NCI-H1694 treated with DMSO at 0.1 percent for 48 hours (cell line): ENCODE measurements at places on chromosomes 1 and 21.
A peak's percentile ranks its signal among the peaks of the same experiment; 100 is the strongest.

DNA sequence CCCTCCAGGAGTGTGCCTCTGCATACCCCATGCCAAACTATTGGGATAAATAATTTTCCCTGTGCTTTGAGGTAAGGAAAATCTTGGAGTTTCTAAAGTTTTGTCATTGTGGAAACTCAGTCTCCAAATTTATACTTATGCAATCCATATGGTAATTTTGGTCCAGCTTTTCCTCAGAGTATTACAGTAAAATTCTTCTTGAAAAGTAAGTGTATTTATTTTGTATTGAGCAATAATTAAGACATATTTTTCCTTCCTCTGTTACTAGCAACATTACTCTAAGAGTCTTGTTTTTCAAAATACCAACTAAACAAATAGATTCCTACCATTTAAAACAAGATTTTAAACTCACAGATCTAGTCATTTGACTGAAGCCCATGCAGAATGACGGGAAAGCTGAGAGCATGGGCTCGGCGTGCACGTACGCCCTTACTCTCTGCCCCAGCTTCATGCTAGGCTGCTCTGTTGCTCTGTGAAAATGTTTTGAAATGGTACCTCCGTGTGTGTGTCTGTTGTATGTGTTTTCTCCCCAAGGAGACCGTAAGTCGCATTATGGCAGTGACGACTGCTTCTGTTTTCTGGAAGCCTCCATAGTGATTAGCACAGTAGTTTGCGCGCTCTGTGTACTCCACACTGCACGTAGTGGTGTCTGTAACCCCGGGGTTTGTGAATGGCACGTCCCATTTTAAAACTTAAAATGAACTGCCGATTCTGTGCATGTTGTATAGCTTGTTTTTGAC is 165.3 kb downstream of the SDCCAG8 start:
- peak; percentile 100 for DNase-seq

GRCh38 chr1:210143465-210144062 is 89.0 kb upstream of the SERTAD4 start:
- peak; percentile 59 for DNase-seq

- no peak for DNase-seq
Measured at GRCh38 chr1:100100202-100100601, 32.5 kb downstream of the SASS6 start.

GRCh38 chr1:55184859-55185258 is 30.3 kb downstream of the USP24 start:
- DNase-seq = no peak

DNA sequence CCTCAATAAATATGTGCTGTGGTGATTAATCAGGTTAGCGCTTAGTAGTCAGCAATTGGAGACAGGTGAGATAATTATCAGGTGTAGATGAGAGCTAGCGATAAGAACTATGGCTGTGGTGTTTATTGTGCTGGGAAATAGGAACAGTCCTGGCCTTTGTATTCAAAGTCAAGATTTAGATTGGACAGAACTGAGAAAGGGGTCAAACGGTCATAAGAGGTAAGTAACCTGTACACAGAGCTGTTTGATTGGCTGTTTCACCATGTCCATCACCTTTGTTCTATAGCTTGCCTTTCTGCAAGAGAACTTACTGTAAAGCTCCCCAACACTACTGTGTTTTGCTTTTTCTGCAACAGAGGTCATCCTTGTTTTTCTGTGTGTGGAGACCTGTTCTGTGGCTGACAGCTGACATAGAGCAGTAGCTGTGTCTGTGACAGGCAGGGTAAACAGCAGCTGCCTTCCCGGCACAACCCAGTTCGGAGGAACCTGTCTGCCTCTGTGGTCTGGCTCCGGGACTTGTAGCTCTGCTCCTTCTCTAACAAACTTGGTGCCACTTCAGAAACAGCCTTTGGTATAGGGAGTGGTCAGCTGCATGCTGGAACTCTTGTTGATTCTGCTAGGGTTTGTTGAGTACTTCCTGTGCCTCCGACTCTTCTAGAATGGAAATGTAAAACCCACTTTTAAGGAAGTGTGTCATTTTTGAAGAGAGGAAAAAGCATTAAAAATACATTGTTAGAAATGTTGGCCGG is 21.1 kb upstream of the CDC42 start:
- DNase-seq = no peak

DNA sequence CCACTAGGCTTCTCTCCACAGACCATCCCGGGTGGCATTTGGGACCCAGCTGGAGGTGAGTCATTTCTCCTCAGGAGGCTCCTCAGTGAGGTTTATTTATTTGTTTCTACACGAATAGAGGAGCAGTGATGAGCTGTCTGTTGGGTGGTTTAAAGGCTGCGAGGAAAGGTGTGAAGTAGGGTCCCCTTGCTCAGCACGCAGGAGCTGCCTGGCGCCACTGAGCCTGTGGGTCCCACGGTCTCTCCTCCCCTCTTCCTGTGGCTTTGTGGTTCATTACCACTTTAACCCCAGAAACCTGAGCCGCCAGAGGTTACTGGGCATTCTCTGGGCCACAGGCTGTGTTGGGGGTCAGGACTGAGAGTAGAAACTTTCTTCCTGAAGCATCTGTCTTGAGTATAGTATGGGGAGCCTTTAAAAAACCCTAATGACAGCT is 39.9 kb downstream of the IL6R start:
- no peak for DNase-seq

DNA sequence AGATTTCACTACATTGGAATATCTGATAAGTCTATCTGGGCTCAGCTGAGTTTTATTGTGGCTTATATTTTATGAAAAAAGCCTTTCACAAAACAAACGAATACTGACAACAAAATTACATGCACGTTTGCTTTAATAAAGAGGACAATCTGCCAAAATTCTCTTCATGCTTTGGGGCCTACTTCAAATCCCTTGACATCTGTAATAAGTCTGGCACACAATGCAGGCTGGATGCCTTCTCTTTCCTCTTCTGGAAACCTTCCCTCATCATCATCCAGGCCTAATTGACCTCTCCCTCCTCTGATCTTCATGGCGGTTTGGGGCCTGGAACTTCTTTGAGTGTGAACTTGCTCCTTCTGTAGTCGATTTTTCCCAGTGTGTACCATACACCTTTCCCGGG is 70.3 kb downstream of the MAP10 start:
- no peak for DNase-seq

DNA sequence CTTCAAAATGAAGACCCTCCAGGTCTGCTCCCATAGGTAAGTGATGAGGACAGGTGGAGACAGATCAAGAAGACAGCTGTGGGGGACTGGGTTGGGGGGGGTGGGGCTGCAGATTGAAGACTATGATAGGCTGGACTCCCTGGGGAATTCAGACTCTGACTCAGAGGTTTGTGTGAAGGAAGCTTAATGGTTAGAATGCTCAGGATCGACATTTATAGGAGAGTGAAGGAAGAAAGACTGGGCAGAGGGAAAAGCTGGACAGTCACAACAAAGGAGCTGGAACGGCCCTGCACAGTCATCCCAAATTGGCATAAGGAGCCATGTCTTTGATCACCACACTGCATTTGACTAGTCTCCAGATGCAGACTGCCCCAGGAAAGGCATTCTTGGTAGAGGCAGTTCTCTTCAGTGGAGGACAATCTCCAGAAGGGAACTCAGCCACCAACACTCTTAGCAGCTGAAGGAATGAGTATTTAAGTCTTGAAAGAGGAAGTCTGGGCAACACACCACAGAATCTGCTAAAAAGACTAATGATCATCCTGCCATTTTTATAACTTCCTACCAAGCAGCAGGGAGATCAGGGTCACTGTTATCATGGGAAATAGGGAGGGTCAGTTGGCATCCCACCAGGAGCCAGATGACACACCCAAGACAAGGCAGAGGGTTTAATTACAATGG is 120.0 kb upstream of the ZC3H11B start:
- DNase-seq = no peak

DNA sequence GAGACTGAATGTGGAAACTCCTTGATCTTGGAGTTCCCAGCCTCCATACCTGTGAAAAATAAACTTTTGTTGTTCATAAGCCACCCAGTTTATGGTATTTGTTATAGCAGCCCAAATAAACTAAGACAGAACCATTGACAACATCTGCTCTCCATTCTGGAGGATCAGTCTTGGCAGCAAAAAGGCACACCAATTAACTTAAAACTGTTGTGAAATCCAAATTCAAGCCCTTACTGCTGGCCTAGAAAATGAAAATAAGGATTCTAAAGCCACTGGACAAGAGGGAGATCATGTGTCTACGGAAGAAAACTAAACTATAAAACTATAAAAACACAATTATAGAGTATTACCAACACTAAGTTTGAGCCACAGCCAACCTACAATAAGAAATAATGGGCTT is 172.1 kb upstream of the RNPC3 start:
- no peak for DNase-seq

- DNase-seq = no peak
Measured at GRCh38 chr1:101207891-101208290, 28.9 kb upstream of the S1PR1 start.

GRCh38 chr1:30538226-30538992 is 185.0 kb downstream of the MATN1 start:
- peak; percentile 25 for DNase-seq

- DNase-seq = no peak
Measured at GRCh38 chr1:82586473-82586872, 785.7 kb downstream of the ADGRL2 start.

DNA sequence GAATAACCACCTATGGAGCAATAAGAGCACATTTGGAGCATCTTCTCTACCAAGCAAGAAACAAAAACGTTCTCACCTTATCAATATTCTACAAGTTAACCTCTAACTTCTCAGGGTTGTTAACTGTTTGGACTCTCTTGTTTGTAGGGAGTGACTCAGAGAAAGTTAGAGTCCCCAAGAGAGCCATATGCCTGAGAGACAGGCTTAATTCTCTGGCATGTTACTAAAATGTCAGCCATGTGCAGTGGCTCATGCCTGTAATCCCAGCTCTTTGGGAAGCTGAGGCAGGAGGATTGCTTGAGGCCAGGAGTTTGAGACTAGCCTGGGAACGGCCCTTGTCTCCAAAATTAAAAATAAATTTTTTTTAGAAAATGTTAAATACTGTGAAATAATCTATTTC is 4.2 kb upstream of the HENMT1 start:
- no peak for DNase-seq

GRCh38 chr1:223473601-223474344 is 80.6 kb downstream of the CCDC185 start:
- no peak for DNase-seq

DNA sequence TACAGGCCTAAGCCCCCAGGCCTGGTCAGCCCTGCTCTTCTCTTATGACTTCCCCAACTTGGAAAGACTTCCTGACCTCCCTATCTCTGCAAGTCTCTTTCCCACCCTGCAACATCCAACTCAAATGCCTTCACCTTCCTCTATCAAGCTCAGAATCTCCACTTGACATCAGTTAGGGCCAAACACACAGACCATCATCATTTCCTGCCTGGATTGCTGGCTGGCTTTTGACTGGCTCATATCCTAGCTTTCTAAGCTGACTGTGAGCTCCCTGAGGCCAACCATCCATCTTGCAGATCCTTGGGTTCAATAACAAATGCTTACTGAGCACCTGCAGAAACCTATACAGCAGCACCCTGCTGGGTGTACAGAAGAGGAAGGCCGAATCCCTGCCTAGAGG is 137.3 kb upstream of the EDN2 start:
- no peak for DNase-seq

GRCh38 chr1:31696242-31696641 is 7.6 kb downstream of the COL16A1 start:
- no peak for DNase-seq

GRCh38 chr1:181791721-181792120 is 269.8 kb downstream of the ZNF648 start:
- no peak for DNase-seq
